ENCODE measurements at places on chromosomes 5 and 9. TPM values are rescaled to one million over a fixed set of nuclear protein-coding genes. Genes with fewer than 3 reads are reported as not detected.

- no peak for DNase-seq
- no peak overlapping the region for H3K27ac ChIP-seq
- H3K27me3 ChIP-seq, result peaks cover 5% of the 10 kb centered on the region
- H3K36me3 ChIP-seq, result no peaks in the 10 kb centered on the region
Measured at GRCh38 chr5:175226506-175226905, 217.5 kb downstream of the DRD1 start.

CMYA5 gene
- 0.22 TPM for total RNA-seq

CCDC171 gene
- total RNA-seq, result 2.6 TPM

GRCh38 chr5:141877356-141878185, 639 bp downstream of the PCDH1 start:
- H3K36me3 ChIP-seq, result no peaks in the 10 kb centered on the region
- H3K27ac ChIP-seq, result peak overlapping the region; percentile 71
- no peak for DNase-seq
- peaks cover 13% of the 10 kb centered on the region for H3K4me1 ChIP-seq

GRCh38 chr5:17852740-17853139, 218.5 kb downstream of the TAF11L14 start:
- DNase-seq, result no peak
- H3K4me3 ChIP-seq, result no peak overlapping the region
- no peaks in the 10 kb centered on the region for H3K4me1 ChIP-seq
- no peaks in the 10 kb centered on the region for H3K36me3 ChIP-seq
- no peak overlapping the region for H3K27ac ChIP-seq

GRCh38 chr5:181197326-181197951, 7.6 kb downstream of the TRIM7 start:
- peaks cover 7% of the 10 kb centered on the region for H3K4me1 ChIP-seq
- no peak overlapping the region for H3K4me3 ChIP-seq
- no peak for DNase-seq
- H3K27ac ChIP-seq, result no peak overlapping the region
- H3K27me3 ChIP-seq, result no peaks in the 10 kb centered on the region
- H3K36me3 ChIP-seq, result no peaks in the 10 kb centered on the region

- H3K4me3 ChIP-seq, result no peak overlapping the region
- no peak overlapping the region for H3K27ac ChIP-seq
- no peaks in the 10 kb centered on the region for H3K36me3 ChIP-seq
- no peaks in the 10 kb centered on the region for H3K27me3 ChIP-seq
- H3K4me1 ChIP-seq, result peaks cover 32% of the 10 kb centered on the region
Measured at GRCh38 chr9:120933310-120934055, 6.9 kb upstream of the TRAF1 start.

PSD2 gene
- 0.79 TPM for total RNA-seq

- no peaks in the 10 kb centered on the region for H3K27me3 ChIP-seq
- H3K4me1 ChIP-seq, result peaks cover 9% of the 10 kb centered on the region
- DNase-seq, result no peak
- H3K4me3 ChIP-seq, result no peak overlapping the region
- no peaks in the 10 kb centered on the region for H3K36me3 ChIP-seq
Measured at GRCh38 chr5:172760959-172761358, 10.0 kb downstream of the DUSP1 start.

GCNT1 gene
- total RNA-seq, result 5.8 TPM

GRCh38 chr5:140321796-140322195, 18.9 kb upstream of the PFDN1 start:
- H3K36me3 ChIP-seq, result no peaks in the 10 kb centered on the region
- no peak overlapping the region for H3K27ac ChIP-seq
- H3K4me3 ChIP-seq, result no peak overlapping the region
- H3K4me1 ChIP-seq, result peaks cover 12% of the 10 kb centered on the region
- no peak for DNase-seq

GRCh38 chr5:8321272-8321671, 452.3 kb downstream of the MTRR start:
- H3K4me3 ChIP-seq, result no peak overlapping the region
- DNase-seq, result no peak
- H3K27me3 ChIP-seq, result no peaks in the 10 kb centered on the region
- no peaks in the 10 kb centered on the region for H3K36me3 ChIP-seq

TEX48 gene
- not detected for total RNA-seq

PDLIM4 gene
- total RNA-seq, result not detected

DNA sequence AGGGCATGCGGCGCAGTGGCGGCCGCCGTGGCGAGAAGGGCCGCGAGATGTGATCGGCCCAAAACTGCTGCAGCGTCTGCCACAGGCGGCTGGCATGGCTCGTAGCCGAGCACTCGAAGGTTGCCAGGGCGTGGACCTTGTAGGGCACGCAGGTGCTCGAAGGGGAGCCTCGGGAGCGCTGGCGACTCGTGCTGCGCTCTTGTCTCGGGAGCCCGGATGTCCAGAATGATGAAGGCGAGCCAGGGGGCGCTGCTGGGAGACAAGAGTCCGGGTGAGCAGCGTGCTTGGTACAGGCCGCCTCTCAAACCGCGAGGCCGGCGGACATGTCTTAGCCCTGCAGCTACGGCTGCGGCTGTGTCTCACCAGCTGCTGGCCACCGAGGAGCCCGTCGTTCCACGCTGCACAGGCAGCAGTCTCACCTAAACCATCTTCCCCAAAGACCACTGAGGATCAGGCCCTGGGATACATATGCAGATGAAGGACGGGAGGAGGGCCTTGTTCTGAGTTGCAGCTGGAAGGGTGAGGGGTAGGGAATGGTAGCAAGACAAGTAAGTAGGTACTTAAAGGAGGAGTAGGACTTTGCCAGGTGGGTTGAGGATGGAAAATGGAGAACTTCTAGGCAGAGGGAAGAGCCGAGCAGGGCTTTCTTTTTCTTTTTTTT, 1.7 kb downstream of the CBY3 start:
- no peaks in the 10 kb centered on the region for H3K36me3 ChIP-seq
- H3K4me3 ChIP-seq, result peak overlapping the region; percentile 92
- no peaks in the 10 kb centered on the region for H3K27me3 ChIP-seq
- peak overlapping the region; percentile 83 for H3K27ac ChIP-seq
